ENCODE measurements at places on chromosomes 13 and 19.
A peak's percentile ranks its signal among the peaks of the same experiment; 100 is the strongest.

DNA sequence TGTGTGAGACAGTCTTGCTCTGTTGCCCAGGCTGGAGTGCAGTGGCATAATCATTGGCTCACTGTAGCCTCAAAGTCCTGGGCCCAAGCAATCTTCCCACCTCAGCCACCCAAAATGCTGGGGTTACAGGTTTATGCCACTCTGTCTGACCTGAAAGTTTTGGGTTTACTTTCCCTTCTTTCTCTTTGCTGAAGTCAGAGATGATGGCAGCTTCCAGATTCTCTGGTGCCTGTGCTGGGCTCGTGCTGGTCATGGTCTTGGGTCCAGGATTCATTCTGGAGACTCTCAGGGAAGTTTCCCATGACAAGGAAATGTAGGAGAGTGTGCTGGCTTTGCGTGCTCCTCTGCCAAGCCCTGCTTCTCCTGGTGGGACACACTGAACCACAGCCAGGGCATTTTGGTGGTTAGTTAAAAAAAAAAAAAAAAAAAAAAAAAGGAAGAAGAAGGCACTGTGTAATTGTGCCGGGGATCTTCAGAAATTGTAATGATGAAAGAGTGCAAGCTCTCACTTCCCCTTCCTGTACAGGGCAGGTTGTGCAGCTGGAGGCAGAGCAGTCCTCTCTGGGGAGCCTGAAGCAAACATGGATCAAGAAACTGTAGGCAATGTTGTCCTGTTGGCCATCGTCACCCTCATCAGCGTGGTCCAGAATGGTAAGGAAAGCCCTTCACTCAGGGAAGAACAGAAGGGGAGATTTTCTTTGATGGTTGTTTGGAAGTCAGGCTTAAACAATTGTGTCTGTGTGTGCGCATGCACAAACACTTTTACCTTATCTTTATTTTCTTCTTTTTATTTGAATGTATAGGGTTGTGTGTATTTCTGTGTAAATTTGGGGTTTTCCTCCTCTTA is at the start of gene ALOX5AP:
ALOX5AP (plus strand) TSS at position 519 of the 847 bp plus-strand sequence; CDS start at position 582, 63 bp downstream.
- DNase-seq = no peak

GRCh38 chr19:50739914-50740426 is 16.8 kb downstream of the CLEC11A start:
- DNase-seq = no peak

GRCh38 chr19:41328157-41328841 is 18.3 kb downstream of the CCDC97 start:
- no peak for DNase-seq

GRCh38 chr19:7883796-7884570 is 4.3 kb upstream of the LRRC8E start:
- DNase-seq = no peak

DNA sequence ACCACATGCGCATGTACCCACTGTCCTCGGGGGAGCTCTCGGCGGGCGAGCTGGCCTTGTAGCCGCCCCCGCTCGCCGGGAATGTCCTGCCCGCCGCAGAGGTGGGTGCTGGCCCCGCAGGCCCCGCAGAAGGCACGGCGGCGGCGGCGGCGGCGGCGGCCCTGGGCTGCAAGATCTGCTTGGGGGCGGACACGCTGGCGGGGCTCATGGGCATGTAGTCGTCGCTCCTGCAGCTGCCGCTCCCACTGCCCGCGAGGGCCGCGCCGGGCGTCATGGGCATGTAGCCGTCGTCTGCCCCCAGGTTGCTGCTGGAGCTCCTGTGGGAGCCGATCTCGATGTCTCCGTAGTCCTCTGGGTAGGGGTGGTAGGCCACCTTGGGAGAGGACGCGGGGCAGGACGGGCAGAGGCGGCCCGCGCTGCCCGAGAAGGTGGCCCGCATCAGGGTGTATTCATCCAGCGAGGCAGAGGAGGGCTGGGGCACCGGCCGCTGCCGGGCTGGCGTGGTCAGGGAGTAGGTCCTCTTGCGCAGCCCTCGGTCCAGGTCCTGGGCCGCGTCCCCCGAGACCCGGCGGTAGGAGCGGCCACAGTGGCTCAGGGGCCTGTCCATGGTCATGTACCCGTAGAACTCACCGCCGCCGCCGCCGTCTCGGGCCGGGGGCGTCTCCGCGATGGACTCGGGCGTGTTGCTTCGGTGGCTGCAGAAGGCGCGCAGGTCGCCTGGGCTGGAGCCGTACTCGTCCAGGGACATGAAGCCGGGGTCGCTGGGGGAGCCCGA is 2.4 kb downstream of the IRS2 start:
- DNase-seq = no peak

GRCh38 chr19:55431183-55431582 is 11.9 kb downstream of the SHISA7 start:
- DNase-seq = no peak

- no peak for DNase-seq
Observed at GRCh38 chr13:85266771-85267170, 532.4 kb downstream of the SLITRK6 start.

- no peak for DNase-seq
Observed at GRCh38 chr13:60260440-60260839, 96.7 kb upstream of the DIAPH3 start.

DNA sequence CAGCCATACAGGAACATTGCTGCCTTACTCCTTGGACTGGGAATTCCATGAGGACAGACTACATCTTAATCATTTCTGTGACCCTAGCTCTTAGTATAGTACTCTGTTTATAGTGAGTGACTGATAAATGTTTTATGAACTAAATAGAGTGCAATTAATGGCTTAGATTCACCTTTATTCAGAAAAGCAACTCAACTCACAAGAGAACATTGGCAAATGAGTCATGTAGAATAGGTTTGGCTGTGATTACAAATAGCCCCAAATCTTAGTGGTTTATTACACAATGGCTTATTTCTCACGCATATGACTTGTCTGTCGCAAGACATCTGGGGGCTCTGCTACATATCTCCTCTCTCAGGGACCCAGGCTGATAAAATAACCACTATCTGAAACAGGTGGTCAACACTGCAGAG is 121.6 kb upstream of the KL start:
- peak; percentile 83 for DNase-seq

DNA sequence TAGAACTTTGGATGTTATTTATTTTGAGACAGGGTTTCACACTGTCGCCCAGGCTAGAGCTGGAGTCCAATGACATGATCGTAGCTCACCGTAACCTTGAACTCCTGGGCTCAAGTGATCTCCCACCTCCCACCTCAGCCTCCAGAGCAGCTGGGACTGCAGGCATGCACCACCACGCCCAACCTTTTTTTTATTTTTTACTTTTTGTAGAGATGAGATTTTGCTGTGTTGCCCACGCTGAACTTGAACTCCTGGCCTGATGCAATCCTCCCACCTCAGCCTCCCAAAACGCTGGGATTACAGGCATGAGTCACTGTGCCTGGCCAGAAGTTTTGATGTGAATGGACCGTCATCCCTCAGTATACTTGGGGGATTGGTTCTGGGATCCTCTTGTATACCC is 13.7 kb downstream of the ANKRD27 start:
- no peak for DNase-seq

DNA sequence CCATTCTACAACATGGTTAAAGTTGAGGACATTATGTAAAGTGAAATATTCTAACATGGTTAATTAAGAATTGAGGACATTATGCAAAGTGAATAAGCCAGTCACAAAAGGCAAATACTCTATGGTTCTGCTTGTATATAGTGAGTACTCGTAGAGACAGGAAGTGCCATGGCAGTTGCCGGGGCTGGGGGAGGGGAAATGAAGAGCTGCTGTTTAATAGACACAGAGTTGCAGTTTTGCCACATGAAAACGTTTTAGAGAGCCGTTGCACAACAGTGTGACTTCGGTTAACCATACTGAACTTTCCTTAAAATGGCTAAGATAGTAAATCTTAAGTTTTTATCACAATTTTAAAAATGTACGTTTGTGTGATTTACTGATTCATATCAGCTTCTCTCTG is 176.9 kb downstream of the SHISA2 start:
- no peak for DNase-seq

GRCh38 chr19:50324331-50324730 is 4.8 kb downstream of the KCNC3 start:
- no peak for DNase-seq

All from fibroblast of pulmonary artery (primary cell).